T-helper 2 cell (primary cell): ENCODE measurements at places on chromosomes 4 and X.

DNA sequence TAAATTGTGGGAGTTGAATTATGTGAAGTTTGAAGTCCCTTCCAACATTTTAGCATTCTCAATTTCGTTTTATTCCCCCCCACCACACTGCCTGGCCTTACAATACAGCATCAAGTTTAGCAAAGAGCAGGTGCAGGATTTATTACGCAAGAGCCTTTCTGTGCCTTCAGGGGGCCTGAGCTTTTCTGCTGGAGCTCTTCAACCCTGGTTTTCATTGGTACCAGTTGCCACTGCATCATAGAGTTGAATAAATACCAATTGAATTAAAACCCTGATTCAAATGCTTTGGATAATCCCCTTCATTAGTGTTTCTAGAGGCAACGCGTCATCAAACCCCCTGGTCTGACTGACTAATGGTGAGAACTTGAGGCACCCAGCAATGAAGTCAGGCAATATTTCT lies 43.6 kb upstream of the KIT start:
- DNase-seq = no peak

- DNase-seq = no peak
Observed at GRCh38 chr4:22090661-22091351, 142.2 kb upstream of the KCNIP4 start.

- no peak for DNase-seq
Observed at GRCh38 chrX:40625294-40625693, 2.1 kb downstream of the MPC1L start.

- DNase-seq = no peak
Observed at GRCh38 chr4:173521467-173522159, 8.4 kb downstream of the HAND2 start.

DNA sequence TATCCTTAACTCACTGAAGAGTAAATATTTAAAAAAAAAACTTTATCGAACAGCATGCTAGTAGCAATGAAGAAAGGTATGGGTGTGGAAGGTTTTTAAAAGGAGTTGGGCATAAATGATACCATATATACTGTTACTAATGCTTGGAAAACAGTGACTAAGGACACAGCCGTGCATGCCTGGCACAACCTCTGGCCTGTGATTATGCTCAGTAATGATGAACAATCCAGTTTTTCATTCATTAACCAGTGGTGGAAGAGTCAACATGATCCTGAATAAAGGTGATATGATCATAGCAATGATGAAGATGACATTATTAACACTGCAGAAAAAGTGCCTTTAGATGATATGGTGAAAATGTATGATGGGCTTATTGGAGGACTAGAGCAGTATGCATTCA lies 43.9 kb upstream of the GPR50 start:
- no peak for DNase-seq

- no peak for DNase-seq
Observed at GRCh38 chrX:110444996-110445395, 86.3 kb downstream of the RTL9 start.

DNA sequence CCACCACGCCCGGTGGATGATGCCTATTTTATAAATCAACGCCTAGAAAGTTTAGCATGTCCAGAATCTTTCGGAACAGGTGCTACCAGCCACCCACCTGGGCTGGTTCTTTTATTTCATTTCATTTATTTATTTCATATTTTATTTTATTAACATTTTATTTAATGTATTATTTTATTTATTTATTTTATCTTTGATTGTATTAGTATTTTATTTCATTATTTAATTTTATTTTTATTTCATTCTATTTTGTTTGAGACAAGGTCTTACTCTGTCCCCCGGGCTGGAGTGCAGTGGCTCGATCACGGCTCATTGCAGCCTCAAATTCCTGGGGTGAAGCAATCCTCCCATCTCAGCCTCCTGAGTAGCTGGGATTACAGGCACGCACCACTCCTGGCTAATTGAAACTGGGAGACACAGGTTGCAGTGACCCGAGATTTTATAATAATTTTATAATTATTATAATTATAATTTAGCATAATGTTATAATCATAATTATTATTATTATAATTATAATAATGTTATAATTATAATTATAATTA lies 187.2 kb downstream of the SHOX start:
- DNase-seq = no peak

- no peak for DNase-seq
Observed at GRCh38 chr4:1210971-1211370, 38.0 kb downstream of the CTBP1 start.

DNA sequence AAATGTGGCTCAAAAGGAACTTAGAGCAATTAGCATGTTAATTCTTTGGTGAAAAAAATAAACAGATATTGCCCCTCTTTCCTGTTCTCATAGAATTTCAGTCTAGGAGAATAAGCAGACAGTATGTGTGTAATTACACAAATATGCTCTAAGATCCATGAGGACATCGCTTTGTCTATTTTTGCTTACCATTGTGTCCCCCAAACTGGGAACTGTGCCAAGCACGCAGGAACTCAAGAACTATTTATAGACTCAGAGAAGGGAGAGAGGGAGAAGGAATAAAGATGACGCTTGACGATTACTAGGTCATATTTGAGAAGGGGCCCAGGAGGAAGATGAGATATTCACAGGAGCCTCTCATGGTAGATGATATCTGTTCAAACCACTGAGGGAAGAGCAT lies 692.6 kb downstream of the RAB28 start:
- DNase-seq = no peak

DNA sequence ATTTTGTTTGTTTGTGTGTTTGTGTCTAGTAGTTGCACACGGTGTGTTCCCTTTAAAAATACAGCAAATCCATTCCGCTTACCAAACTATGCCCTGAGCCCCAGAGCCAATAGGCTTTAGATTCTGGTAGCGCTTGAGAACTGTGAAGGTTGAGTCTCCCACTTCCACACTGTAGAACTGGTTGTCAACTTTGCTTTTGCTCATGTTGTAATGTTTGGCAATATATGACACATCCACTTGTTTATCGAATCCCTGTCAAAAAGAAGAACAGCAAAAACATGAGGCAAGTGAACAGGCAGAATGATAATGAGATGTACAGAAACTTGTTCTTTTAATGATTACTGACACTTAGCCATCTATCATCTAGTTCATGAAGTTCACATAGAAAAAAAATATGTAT lies 200.6 kb downstream of the MAPK10 start:
- no peak for DNase-seq

DNA sequence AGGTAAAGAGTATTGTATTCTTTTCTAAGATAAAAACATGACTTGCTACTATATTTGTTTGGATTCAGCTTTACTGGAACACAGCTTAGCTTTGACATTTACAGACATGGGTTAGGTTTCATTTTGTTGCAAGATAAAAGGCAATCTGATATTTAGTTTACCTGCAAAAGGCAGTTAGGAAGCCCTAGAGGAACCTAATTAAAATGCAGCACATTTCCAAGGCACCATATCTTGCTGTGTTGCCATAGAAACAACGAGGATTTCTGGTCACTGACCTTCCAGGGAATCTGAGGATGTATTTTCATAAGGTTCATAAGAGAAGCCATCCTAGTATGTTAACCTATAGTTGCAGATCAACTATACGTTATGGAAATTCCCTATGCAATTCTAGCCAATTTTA lies 116.0 kb downstream of the SNCA start:
- no peak for DNase-seq

DNA sequence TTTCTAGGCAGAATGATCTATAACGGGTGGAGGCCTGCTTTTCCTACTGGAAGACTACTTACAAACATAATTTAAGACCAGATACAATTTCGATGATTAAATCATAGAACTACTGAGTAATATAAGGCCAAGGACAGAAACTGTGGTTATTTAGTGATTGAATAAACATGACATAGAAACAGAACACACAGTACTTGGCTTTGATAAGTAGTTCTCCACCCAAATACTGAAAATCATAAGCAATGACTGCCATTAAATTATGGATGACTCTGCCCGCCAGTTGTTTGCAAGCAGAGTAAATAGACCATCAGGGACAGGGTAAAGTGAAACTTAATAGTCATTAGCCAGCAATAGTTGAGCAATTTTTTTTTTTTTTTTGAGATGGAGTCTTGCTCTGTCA lies 17.2 kb upstream of the SMIM14 start:
- no peak for DNase-seq

DNA sequence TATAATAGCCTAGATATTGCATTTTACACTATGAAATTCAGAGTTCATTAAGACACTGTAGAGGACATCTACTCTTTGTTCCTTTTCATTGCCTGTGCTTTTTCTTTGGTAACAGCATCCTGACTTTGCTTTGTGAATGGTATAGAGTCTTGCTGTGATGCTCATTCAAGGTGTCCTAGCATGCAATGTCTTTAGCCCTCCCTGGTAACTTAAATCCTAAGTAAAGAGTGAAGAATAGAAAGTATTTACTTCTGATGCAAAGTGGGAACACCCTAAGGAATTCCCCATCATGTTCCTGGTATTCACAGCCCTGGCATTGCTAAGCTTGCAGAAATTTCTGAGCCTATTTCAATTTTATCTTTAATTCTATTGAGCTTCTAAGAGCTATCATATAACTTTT lies 400.1 kb downstream of the FAT4 start:
- no peak for DNase-seq

DNA sequence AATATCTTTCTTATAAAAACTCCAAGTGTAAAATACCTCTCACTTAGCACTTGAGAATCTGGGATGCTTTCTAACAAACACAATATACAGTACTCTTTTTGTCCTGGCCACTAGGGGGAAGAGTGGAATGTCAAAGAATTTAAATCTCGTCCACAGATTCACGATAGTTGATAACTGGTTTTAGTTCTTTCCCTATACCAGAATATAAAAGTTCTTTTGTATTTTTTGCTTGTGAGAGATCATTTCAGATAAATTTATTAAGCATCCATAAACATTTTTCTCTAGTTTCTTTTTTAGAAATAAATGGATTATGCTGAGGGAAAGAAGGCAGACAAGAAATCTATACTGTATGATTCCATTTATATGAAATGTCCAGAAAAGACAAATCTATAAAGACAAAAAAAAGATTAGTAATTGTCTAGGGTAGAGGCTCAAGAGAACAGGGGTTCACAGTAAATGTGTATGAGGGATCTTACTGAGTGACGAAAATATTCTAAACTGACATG lies 50.4 kb downstream of the MGARP start:
- no peak for DNase-seq

DNA sequence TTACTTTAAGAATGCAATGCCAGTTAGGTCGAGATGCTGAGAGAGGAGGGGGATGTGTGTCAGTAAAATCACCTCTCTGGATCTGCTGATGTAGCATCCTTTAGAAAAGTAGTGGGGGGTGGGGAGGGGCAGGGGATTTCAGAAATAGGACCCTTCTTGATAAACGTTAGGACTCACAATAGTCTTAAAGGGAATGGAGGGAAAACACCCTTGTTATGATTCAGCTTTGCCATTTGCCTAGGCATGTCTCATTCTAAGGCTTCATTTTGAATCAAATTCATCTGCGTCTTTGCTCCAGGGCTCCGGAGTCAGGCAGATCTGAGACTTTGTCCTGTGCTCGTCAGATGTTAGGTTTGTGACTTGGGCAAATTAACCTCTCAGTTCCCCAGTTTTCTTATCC lies 879 bp downstream of the SH2D1A start:
- DNase-seq = peak; percentile 19

DNA sequence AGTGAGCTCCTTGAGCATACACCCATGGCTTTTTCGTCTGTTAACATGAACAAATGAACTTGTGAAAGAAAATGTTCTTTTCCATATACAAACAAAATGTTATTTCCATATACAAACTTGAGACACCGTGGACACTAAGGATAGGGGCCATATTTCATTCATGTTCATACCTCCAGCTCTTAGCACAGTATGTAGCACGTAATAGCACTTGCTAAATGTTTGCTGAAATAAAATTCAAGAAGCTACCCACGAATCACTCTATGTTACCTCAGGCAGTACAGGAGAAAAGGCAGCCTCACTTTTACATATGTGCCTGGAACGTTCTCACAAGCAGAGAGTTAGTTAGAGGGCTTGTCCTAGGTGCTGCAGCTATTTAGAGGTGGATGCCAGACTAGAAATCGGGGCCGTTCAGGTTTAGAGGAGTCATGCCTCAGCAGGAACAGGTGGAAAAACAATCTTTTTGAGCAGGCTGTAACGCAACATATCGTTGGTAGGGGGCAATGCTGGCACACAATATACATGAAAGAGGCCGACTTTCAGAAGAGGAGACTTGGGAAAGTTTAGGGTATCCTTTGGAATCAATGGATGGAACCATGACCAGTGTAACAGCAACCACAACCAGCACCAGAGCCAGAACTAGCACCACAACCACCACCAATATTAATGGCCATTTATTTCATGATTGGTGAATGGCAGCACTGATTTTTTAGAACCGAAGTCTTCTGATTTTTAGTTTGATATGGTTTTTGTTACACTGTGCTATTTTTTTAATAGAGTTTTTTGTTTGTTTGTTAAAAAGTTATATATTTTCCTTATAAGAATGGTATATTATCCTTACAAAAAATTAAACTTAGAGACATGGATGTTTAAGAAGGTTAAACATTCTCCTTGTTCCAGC lies 14.8 kb upstream of the PAQR3 start:
- DNase-seq = no peak

- DNase-seq = no peak
Observed at GRCh38 chr4:24630937-24631336, 46.6 kb upstream of the DHX15 start.

GRCh38 chr4:146095091-146095690 lies 80.3 kb upstream of the LSM6 start:
- no peak for DNase-seq

- DNase-seq = no peak
Observed at GRCh38 chr4:21376176-21376575, 572.4 kb downstream of the KCNIP4 start.

DNA sequence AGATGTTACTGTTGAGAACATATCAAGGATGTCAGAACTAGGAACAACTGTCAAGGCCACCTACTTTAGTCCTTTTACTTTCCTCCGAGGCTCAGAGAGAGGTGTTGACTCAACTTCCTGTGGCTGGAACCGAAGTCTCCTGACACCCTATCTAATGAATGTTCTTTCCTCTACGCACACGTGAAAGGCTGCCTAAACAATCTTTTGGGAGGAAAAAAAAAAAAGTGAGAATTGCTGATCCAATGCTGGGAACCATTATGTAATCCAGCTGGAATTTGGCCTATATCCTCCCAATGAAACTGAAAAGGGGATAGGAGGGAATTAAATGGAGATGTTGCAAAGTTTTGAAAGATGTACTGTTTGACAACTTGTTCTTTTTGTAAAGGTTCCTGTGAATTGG lies 8.3 kb upstream of the MAP7D3 start:
- DNase-seq = no peak

DNA sequence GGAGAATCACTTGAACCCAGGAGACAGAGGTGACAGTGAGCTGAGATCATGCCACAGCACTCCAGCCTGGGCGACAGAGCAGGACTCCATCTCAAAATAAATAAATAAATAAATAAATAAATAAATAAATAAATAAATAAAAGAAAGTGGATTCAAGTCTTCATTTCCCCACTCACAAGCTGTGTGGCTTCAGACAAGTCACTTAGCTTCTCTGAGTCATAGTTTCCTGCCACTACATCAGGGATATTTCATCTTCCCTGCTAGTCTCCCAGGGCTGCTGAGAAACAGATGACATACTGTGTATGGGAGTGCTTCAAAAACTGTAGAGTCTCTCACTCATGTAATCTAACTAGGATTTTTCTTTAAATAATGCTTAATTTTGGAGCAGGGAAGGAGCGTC lies 37.2 kb downstream of the TBC1D9 start:
- no peak for DNase-seq
